Stimulated activated CD4-positive, alpha-beta T cell treated with anti-CD3 and anti-CD28 coated beads, TNF-alpha, amount 100 ng/mL, for 4 hours (primary cell): ENCODE measurements at places on chromosomes 6 and 20.

- DNase-seq, result no peak
These were observed 53.0 kb downstream of the TAF4 start for GRCh38 chr20:62012631-62013030.

DNA sequence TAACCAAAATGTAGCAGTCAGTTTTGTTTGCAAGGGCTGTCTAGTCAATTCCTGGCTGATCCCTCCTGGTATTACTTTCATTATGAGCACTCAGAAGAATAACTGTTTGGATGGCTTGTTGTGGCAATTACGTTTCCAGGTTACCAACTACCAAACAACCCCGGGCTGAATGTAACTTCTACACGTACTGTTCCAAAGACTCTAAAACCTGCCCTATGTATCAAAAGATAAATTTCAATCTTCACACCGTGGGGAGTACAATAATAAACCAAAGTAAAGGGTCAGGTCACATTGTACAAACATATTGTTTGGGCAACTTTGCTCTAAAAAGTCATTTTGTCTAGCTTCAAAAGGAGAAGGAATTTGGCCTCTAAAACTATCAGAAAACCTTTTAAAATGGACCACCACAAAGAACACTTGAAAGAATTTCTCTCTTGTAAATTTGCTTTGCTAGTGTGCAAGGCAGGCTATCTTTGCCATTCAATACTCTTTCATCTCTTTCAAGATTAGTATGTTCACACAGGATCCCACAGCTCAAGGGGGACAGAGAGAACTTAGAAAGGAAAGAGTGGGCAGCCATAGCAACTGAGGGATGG lies 27.6 kb downstream of the DCDC2 start:
- DNase-seq, result no peak

GRCh38 chr20:40587038-40587437 lies 102.0 kb downstream of the MAFB start:
- no peak for DNase-seq

DNA sequence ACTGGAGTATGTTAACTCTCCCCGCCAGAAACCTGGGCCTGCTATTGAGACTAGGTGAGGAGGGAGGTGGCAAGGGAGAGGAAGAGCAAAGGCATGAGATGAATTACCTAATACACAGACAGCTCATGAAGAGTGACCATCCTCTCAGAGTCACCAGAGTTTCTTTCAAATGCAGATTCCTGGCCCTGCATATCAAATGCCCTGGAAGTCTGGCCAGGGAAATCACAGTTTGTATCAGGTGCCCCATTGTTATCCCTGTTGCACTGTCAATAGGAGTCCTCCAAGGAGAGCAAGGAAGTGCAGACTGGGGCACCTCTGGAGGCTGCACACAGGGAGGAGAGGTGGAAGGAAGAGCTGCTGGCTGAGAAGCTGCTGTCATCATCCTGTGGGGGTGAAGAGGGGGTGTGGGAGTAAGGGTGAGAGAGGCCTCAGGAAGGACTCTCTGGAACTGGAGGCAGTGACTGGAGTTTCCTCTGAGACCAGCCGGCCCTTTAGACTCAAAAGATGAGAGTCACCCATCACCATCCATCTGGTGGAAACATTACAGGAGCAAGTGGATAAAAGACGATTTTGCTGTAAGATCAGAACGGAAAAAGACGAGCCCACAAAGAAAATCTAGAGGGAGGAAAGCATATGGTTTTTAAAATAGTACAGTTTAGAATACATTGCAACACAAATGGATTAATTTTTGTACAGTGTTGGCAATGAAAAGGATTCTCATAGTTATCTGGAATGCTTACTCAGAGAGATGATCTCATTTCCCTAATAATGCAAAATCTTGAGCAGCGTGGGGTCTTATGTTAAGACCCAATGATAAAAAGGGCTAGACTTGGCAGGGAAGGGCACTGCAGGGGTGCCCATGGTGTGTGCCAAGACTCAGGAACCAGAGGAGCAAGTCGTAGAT lies 268.1 kb downstream of the UST start:
- DNase-seq, result no peak

DNA sequence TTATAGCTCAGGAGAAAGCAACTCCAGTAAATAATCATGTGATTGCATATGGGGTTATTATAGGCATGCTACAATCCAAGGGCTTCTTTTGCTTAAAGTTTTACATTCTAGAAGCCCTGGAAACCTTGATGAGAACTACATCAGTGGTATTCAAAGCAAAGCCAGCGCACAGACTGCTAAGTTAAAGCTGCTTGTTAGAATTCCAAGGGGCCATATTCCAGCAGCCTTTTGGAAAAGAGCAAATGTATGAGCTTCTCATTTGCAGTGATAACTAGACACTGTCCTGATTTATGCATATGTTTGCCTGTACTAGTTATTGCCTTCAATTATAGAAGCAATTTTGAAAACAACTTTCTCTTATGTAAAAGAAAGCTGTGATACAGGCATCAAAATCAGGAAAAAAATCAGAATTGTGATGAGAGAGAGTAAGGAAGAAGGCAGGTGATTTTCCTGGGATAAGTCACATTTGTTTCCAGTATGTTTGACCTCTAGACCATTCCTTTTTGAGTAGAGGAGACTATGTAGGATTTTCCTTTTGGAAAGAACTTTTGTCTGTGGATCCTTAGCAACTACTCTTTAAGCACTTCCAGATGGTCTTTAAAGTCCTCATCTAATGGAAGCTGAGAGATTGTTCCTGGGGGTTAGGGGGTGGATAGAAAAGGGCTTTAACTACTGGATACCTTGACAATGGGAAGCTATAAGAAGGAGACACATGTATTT lies 159.2 kb downstream of the PLCB4 start:
- DNase-seq, result no peak

GRCh38 chr6:105136431-105137350 lies 43.1 kb downstream of the POPDC3 start:
- peak; percentile 2 for DNase-seq
